ENCODE measurements at places on chromosomes 1 and 21.

- no peak for DNase-seq
These were observed 24.8 kb downstream of the FAM78B start for GRCh38 chr1:166141969-166142368.

GRCh38 chr1:27973771-27974416 lies 14.1 kb downstream of the XKR8 start:
- DNase-seq = no peak

DNA sequence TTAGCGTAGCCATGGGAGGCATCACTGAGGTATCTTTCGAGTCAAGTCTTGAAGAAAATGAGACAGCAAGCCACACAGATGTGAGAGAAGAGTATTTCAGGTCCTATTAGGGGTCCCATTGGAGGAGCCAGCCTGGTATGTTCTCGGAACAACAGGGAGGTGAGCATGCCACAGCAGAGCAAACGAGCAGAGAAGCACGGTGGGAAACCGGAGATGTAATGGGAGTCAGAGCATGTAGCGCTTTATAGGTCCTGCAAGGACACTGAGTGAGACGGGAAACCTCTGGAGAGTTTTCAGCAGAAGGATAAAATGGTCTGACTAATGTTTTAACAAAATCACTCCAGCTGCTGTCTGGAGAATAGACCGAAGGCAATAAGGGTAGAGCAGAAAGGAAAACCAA lies 15.9 kb downstream of the H3-3A start:
- DNase-seq = no peak

DNA sequence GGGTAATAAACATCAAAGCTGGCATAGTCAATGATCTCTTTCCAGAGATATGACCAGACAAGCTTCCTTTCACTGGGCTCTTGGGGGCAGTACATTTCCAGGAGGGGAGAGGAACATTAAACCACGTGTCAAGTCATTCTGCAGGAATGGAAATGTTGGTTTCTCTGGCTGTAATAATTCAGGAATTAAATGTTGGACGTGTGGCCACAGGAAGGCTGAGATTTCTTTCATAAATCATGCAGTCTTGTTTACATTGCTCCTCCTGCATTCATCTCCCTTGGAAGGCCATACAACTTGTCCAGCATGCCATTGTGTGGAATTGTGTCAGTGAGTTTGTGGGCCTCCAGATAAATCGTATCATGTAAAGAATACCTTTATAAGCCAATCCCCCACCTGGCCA lies 259.2 kb downstream of the ADGRL2 start:
- no peak for DNase-seq

DNA sequence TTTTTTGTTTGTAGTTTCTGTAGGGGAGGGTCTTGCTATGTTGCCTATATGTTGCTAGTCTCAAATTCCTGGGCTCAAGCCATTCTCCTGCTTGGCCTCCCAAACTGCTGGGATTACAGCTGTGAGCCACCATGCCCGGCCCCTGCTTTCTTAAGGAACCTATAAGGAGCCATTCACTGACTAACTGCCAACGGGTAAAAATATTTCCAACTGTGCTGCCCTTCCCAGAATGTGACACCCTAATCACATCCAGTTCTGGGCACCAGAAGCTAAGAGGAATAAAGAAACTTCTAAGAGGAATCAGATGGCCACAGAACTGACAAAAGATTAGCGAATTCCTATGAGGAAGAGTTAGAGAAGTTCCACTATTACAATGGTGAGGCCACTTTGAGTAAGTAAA lies 6.4 kb downstream of the SYPL2 start:
- no peak for DNase-seq

GRCh38 chr1:59077466-59078069 lies 219.3 kb upstream of the FGGY start:
- DNase-seq = no peak

DNA sequence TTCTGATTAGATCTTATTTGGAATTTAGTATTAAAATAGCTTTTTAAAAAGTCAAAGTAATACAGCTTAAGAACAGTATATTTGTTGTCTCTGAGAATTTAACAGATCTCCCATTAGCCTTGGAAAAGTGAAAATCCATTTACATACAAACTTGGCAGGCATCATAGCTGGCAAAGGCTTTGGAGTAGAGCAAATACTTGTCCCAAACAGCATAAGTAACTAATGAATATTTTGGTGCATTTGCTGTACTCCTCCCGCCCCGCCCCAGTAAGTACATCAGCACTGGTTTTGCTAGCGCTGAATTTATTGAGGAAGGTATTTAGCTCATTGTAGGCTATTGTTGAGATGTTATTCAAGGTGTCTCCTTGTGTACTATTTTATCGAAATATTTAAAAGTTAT lies 417.7 kb upstream of the KAZN start:
- no peak for DNase-seq

DNA sequence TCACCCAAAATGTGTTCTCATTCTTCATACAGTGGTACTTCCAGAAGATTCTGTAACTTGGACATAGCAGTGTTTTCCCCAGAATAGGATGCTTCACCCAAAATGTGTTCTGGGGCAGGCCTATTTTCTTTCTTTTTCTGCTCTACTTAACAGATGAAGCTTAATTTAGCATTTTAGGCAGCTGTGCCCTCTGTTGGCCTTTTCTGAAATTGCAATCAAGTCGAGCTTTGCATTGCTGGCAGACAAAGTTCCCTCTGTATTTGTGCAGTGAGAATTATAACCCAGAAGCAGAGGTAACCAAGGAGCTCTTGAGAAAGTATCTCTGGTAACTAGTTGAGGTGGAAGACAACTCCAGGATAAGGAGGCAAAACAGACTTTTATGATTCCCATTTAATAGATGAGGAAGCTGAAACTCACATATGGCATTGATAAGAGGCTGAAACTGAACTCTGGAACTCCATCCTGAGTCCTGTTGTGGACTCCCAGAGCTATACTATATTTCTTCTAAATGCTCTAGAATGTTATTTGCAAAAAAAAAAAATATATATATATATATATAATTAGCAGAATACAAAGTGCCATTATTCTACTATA lies 50.3 kb upstream of the L1TD1 start:
- no peak for DNase-seq

DNA sequence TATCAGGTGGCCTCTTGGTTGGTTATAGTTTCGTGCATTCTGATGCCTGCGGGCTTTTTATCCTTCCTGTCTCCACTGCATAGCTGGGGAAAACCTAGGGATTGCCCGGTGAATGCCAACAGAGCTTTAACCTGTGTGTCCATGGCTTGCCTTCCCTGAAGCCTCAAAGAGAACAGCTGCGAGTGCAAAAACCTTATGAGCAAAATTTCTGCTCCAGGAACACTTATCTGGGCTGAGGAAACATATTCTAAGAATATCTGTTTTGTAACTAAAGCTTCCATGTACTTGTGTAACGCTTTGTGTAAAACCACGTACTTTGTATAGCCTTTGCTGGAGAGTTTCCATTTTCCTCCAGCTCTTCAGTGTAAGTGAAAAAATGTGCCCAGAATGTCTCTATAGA lies 7.2 kb downstream of the CNST start:
- no peak for DNase-seq

DNA sequence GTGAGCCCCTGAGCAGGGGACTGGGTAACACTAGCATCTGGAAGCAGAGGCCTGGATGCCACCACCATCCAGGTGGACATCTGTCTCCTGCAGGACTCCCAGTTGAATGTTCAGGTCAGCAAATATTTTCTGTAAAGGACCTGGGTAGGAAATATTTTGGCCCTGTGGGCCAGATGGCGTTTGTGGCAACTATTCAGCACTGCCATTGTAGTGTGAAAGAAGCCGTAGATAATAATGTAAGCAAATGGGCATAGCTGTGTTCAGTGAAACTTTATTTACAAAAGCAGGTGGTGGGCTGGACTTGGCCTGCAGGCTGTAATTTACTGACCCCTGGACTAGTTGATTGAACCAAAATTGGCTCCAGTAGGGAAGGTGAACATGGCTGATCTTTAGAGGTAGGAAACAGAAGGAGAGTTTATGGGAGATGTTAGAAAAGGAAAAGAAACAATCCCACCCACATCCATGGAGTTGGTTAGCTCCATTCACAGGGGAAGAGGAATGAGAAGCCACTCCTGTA lies 20.0 kb upstream of the CD101 start:
- no peak for DNase-seq

DNA sequence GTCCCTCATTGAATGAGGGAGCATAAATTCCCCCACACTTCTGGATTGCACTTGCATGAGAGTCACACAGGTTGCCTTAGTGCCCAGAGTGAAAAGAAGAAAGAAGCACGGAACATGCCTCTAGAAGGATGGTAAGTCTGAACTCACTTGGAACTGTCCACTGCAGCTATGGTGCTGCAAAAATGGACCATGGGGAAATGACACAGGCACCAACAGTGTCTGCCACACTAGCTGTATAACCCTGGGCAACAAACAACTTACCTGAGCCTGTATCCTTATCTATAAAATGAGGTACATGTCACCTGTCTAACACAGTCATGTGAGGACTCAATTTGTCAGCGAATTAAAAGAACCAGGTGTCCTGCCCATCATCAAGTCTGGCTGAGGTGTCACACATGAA lies 50.7 kb downstream of the PALMD start:
- no peak for DNase-seq

GRCh38 chr1:164958982-164959768 lies 397.3 kb downstream of the LMX1A start:
- DNase-seq = peak; percentile 31

DNA sequence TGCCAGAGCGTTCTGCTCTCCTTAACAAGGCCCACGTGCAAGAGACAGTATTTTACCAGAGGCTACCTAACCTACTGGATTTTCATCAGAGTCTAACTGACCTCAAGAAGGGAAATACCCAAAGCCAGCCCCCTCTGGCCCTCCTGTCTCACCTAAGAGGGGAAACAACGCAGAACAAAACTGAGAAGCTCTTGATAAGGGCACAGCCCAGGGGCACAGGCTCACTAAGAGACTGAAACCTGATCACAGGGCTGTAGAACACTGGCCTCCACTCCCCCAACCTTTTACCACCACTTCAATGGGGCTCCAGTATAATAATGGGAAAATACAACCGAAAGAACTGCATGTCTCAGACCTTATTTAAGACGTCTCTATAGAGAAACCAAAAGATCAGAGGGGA lies 449.5 kb upstream of the CAMK1G start:
- no peak for DNase-seq

DNA sequence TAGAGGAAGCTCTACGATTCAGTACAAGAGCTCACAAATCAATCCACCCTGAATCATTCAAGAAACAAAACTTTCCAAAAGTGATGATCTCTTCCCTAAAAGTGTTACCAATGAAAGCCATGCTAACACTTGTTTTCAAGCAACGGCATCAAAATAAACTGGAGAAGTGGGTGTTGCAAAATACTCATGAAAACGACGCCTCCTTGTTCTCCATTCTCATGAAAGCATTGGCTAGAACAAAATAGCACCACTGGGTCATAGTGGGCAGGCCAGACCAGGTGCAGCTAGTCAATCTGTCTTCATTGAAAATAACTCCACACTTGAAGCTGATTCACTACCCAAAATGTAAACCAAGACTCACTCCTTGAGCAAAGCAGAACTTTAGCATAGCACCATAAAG lies 4.3 kb downstream of the TIAM1 start:
- no peak for DNase-seq

GRCh38 chr1:205991237-205991636 lies 12.0 kb downstream of the RAB7B start:
- DNase-seq = no peak

- DNase-seq = no peak
These were observed 25.1 kb downstream of the KRTAP10-1 start for GRCh38 chr21:44514746-44515358.

GRCh38 chr1:39995973-39996393 lies 41.0 kb downstream of the MFSD2A start:
- DNase-seq = no peak

DNA sequence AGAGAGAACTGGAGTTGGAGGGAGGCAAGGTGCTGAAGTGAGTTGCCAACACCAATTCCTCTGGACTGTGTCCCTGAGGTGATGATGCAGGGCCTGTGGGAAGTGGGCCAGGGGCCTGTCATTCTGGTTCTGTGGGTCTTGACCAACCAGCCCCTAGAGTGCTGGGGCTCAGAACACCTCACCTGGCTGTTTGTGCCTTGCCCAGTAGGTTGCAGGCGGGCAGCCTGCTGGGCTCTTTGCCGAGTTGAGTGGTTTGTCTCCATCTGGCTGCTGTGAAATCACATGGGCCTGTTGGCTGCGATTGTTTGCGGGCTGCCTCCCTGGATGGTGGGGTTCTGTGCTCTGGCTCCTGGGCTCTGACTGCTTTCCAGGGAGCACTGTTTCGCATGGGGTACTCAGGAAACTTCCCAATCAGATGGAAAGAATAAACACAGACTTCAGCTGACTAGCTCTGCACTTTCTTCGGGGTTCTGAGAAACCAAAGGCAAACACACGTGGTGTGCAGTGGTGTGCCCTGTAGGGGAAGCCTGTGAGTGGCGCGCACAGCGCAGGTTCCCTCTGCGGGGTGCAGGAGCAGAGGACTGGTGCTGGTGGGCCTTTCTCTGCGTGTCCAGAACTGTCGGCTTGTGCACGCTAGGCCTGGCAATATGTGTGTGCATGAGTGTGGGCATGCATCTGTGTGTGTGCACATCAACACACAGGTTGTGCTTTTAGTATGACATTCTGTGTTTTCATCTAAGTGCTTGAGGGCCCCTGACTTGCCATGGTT lies 95.1 kb downstream of the RHOU start:
- no peak for DNase-seq

DNA sequence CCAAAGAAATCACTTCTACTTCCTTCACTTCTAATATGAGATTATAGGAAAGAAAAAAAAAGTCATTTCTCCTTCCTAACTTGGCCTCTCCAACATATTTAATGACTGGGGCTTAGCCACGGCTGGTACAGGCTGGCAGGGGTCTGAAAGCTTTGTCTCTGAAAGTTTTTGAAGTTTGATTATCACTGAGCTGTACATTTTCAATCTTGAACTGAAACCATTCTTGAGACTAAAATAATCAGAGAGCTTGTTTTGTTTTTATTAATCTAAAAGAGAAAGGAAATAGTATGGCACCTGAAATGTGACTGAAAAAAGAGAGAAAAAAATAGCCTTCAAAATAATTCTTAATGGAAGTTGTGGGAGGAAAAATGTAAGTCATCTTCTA lies 3.8 kb upstream of the KRTAP19-8 start:
- DNase-seq = no peak

DNA sequence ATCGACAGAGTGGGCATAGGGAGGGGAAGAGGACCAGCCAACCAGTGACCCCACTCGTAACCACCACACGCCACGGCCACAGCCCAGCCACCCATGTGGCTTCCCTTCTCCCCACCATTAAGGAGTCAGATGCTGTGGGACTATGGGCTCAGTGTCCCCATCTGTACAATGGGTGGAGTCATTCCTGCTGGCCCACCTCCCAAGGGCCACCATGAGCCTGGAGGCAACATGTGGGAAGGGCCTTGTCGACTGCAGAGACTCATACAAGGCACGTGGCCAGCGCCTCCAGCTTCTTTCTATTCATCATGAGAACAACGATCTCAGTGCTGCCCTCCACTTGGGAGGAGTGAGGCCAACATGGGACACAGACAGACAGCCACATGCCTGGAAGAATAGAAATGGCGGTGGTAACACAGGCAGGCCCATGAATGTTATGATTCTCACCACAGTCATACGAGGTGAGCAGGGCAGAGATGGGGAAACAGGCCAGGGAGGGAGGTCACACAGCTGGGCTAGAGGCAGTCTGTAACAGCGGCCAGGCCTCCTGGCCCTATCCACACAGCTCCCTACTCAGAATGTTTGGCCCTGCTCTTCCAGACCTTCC lies 16.1 kb downstream of the LRP8 start:
- DNase-seq = no peak

Measured in anterior cingulate cortex (tissue), 58 donors.